ENCODE measurements at places on chromosomes 6 and 20. TPM values are rescaled to one million over a fixed set of nuclear protein-coding genes. Genes with fewer than 3 reads are reported as not detected.

The ERVFRD-1 gene
- total RNA-seq, result 0.04 TPM

The TMEM200A gene
- total RNA-seq, result 0.04 TPM

The XKR7 gene
- not detected for total RNA-seq

The PDSS2 gene
- total RNA-seq, result 13.0 TPM

The PREX1 gene
- 9.0 TPM for total RNA-seq

The KIF13A gene
- total RNA-seq, result 30.1 TPM

- no peak overlapping the region for H3K27ac ChIP-seq
- no peak for DNase-seq
- H3K36me3 ChIP-seq, result no peaks in the 10 kb centered on the region
- peaks cover 7% of the 10 kb centered on the region for H3K27me3 ChIP-seq
These were observed 50.8 kb upstream of the TSHZ2 start for GRCh38 chr20:52921340-52921739.

- H3K36me3 ChIP-seq, result no peaks in the 10 kb centered on the region
- no peaks in the 10 kb centered on the region for H3K27me3 ChIP-seq
These were observed 14.9 kb downstream of the TREML2 start for GRCh38 chr6:41186031-41186562.

DNA sequence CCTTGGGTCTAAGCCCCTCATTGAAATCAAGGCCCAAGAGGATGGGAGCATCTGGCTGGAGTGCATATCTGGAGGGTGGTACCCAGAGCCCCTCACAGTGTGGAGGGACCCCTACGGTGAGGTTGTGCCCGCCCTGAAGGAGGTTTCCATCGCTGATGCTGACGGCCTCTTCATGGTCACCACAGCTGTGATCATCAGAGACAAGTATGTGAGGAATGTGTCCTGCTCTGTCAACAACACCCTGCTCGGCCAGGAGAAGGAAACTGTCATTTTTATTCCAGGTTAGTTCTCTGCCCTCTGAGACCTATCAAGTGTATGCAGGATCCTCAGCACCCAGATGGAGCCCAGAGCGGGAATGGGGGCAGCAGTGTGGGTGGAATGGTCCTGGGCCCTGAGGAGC is 5.1 kb downstream of the BTN2A2 start:
- H3K4me1 ChIP-seq, result peaks cover 10% of the 10 kb centered on the region
- no peak overlapping the region for H3K27ac ChIP-seq
- no peaks in the 10 kb centered on the region for H3K27me3 ChIP-seq
- 0 out of 3 replicates have a peak, but pooled peaks cover 2% of the 10 kb centered on the region for H3K36me3 ChIP-seq
- no peak overlapping the region for H3K4me3 ChIP-seq

DNA sequence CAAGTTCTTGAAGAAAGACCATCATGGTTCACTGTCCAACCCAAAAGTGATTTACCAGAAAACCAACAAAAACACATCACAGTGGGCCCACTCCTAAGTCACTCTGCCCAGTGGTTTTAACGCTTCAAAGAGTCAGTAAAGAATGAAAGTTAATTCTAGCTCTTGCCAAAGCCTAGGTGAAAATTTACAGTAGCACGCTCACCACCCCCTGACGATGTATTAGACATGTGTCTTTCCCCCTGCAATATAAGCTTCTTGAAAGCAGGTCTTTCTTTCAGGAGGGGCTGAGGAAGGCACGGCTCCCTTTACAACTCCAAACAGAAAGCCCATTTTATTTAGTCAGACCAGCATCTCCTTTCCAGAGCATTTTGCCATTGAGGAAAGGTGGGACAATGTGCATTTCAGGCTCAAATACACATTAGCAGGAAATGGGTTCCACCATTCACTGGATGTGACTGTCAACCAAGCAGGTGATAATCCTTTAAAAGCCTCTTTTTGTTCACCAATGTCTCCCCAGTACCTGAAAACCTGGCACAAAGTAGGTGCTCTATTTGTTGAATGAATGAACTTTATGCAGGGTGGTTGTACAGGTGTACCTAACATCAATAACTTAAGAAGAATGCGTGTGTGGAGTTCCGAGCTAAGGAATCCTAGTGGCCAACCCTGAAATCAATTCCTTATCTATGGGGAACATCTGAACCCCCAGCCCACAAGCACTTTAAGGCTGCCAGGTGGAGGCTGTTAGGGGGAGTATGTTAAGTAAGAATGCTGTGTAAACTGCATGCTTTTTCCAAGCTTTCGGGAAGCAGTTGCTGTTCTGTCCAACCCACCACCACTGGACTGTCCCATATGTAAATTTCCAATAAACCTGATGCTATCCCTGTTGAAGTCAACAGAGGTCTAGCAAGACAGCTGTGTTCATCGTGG is 11.4 kb downstream of the EZR start:
- DNase-seq, result no peak
- peaks cover 36% of the 10 kb centered on the region for H3K4me1 ChIP-seq
- H3K36me3 ChIP-seq, result peaks cover 65% of the 10 kb centered on the region
- H3K27me3 ChIP-seq, result no peaks in the 10 kb centered on the region
- H3K27ac ChIP-seq, result no peak overlapping the region

DNA sequence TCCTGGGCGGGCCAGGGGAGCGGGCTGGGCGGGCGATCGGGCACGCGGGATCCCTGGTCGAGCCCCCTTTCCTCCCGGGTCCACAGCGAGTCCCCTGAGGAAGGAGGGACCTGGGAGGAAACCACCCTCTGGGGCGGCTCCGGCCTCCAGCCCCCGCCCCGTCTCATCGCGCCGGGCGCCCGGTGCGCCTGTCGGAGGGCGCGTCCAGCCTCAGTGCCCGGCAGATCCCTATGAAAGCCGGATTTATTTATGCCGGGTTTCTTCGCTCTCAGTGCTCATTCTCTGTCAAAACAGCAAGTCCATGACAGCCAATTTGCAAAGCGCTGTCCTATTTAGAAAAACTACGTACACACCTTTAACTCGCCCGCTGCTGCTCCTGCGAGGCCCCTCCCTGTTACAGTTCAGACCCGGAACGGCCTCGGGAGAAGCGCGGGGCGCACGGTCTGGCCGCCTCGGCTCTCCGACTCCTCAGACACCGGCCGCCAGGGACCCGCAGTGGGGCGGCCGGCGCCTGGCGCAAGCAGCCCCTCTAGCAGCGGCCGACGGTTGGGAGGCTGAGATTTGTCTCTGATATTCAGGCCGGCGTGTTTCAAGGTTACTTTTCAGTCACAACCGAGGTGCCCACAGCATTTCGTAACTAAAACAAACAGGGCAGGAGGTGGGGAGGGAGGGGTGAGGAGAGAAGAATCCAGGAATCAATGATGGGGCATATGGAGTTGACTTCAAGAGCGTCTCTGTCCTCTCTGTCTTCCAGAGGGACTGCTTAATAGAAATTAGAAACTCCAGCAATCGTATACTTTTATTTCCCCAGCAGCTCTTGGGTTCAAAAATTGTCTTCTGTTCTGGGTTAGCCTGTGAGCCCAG is 782 bp upstream of the FOXA2 start:
- H3K4me1 ChIP-seq, result no peaks in the 10 kb centered on the region
- peak overlapping the region; percentile 33 for H3K4me3 ChIP-seq
- no peaks in the 10 kb centered on the region for H3K36me3 ChIP-seq
- no peaks in the 10 kb centered on the region for H3K27me3 ChIP-seq
- peak; percentile 15 for DNase-seq

GRCh38 chr20:19137641-19138040 is 74.8 kb upstream of the SLC24A3 start:
- H3K4me3 ChIP-seq, result no peak overlapping the region
- no peak for DNase-seq
- no peaks in the 10 kb centered on the region for H3K27me3 ChIP-seq
- no peaks in the 10 kb centered on the region for H3K4me1 ChIP-seq

- H3K4me1 ChIP-seq, result peaks cover 12% of the 10 kb centered on the region
- H3K4me3 ChIP-seq, result peak overlapping the region; percentile 75
- H3K27me3 ChIP-seq, result no peaks in the 10 kb centered on the region
- no peaks in the 10 kb centered on the region for H3K36me3 ChIP-seq
These were observed 18.7 kb downstream of the BTN3A1 start for GRCh38 chr6:26420688-26421171.

DNA sequence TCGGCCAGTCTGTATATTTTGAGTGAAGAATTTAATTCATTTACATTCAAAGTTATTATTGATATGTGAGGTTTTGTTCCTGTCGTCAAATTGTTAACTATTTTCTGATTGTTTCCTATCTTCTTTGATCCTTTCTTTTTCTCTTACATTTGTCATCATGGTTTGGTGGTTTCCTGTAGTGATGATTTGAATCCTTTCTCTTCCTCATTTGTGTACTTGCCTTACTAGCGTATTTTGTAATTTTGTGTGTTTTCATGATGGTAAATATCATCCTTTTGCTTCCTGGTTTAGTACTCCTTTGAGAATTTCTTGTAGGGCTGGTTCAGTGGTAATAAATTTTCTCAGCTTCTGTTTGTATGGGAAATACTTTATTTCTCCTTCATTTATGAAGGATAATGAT is 151.7 kb upstream of the CEP162 start:
- no peak for DNase-seq
- H3K27ac ChIP-seq, result no peak overlapping the region
- no peaks in the 10 kb centered on the region for H3K36me3 ChIP-seq
- H3K4me3 ChIP-seq, result no peak overlapping the region
- no peaks in the 10 kb centered on the region for H3K27me3 ChIP-seq
- H3K4me1 ChIP-seq, result no peaks in the 10 kb centered on the region

- H3K36me3 ChIP-seq, result peaks cover 12% of the 10 kb centered on the region
- no peaks in the 10 kb centered on the region for H3K27me3 ChIP-seq
- DNase-seq, result no peak
- peaks cover 14% of the 10 kb centered on the region for H3K4me1 ChIP-seq
These were observed 152.3 kb downstream of the ZMYND8 start for GRCh38 chr20:47204008-47204849.

DNA sequence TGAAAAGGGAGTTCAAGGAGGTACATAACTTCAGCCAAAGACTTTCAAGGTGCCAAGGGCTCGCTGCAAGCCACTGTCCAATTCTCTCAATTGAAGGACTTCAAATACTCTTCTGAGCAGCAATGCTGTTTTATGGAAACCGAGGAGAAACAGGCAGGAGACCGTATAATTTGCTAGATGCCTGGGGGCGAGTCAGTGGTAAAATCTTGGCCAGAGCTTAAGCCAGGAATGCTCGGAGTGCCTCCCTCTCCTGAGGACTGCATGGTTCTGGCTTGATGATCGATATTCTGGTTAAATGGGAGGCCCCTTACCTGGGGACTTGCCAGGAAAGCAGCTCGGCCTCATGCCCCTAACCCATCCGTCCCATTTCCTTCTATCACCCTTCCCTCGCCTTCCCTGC is 35.8 kb upstream of the NOP56 start:
- no peak overlapping the region for H3K27ac ChIP-seq
- no peak overlapping the region for H3K4me3 ChIP-seq
- H3K36me3 ChIP-seq, result no peaks in the 10 kb centered on the region
- no peaks in the 10 kb centered on the region for H3K4me1 ChIP-seq
- DNase-seq, result no peak

- H3K4me3 ChIP-seq, result no peak overlapping the region
- H3K27me3 ChIP-seq, result no peaks in the 10 kb centered on the region
- H3K4me1 ChIP-seq, result no peaks in the 10 kb centered on the region
- H3K27ac ChIP-seq, result no peak overlapping the region
- no peak for DNase-seq
- H3K36me3 ChIP-seq, result peaks cover 35% of the 10 kb centered on the region
These were observed 101.3 kb downstream of the MTHFD1L start for GRCh38 chr6:150966786-150967185.

Measured in K562 (cell line).